Esophagus squamous epithelium (tissue), 5 donors: ENCODE measurements at places on chromosomes 1 and 21.

GRCh38 chr21:20944139-20944538 is 54.1 kb upstream of the NCAM2 start:
- no peak for DNase-seq

GRCh38 chr1:117235863-117236465 is 25.2 kb upstream of the VTCN1 start:
- no peak for DNase-seq

GRCh38 chr1:116999596-116999995 is 2.0 kb upstream of the CD101 start:
- no peak for DNase-seq

- DNase-seq = no peak
Measured at GRCh38 chr1:13662493-13662892, 37.5 kb upstream of the PRDM2 start.

GRCh38 chr1:158087320-158087927 is 93.3 kb upstream of the CD1D start:
- no peak for DNase-seq

DNA sequence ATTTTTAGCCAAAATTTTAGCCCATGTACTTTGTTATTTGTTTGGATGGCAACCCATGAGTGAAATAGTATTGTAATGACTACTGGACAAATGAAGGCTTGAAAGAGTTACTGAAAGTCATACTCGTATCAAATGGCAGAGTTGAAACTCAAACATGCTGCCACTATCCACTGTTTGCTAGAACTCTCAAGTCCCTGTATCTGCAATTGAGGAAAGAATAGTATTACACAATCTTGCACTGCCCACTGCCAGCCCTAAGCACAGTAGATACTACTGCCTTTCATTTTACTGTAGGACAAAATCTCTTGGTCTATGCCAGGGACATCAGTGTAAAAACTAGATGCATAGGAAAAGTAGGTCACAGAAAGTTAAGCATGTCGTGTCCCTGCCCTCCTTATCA is 581.1 kb upstream of the PLXNA2 start:
- no peak for DNase-seq

DNA sequence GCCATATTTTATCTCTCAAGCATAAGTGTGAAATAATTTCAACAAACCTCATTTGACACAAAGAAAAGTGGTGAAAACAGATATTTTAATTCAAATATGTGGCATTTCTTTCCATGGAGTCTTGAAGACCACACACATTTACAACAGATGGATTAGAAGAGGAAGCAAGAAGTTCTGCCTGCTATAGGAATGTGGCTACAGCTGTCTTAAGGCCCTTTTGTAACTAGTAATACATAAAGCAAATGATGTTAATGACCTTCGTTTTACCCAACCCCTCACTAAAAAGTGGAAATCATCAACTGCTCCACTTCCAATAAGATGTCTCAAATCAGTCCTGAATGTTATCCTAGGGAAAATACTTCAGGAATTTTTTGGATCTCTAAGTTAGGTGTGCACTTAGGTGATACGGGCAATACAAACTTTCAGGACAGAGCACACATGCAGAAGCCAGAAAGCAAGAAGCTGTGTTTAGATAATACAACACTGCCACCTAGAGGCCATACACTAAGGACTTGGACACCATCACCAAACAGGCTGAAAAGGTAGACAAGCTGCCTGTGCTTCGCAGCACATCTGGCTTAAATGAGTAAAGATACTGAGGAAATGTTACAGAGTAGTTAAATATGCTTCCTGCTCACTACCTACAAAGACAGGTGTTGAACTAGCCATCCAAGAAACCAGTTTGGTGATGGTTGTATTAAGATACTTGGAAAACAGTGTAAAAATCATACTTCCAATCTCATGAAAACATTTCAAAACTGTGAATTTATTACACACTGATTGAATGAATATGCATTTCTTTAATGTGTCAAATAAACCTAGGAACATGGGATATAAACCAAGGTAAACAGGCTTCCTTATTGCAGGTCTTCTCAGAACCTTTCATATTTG is 24.4 kb downstream of the RRAGC start:
- no peak for DNase-seq

DNA sequence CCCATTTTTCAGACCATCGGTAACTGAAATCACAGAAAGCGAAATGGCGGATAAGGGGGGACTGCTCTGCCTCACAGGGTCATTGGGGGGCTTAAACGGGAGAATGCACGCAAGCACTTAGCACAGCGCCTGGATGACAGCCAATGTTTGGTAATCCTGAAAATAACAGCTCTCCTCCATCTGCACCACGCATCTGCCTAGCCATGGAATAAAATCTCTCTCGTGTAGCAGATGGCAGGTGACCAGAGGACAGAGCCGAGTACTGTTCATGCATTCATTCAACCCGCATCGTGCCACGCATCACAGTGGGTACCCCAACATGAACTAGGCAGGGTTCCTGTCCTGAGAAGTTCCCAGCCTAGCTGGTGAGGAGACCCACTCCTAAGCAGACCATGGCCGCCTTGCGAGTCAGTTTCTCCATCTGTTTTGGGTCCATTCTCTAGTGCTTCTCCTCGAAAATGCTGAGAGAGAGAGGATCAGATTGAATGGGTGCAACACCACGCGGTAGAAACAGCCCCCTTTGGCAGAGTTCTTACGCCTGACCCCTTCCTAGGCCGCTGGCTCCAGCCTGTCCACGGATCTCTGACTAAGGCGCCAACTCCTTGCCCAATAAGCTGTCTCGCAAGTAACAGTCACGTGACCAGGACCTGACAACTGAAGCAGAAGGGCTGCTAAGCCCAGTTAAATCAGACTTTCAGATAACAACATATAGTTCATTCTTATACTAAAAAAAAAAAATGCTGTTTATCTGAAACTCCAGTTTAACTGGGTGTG is 7.3 kb downstream of the SLC1A7 start:
- DNase-seq = no peak

- no peak for DNase-seq
Measured at GRCh38 chr1:38522915-38523567, 336.5 kb downstream of the RRAGC start.

DNA sequence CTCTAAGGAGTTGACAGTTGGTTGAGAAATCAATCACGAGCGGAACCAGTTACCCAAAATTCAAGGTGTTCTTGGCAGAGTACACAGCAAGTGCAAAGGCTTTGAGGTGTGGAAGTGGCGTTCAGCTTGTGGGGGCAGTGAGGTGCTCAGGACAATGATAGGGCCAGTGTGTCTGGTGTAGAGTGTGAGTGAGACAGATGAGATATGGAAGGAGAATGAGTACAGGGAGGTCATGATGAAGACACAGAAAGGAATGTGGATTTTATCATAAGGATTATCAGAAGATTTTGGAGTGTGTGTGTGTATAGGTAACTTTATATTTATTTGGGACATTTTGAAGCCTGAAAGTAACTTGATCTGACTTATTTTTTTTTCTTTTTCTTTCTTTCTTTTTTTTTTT is 40.9 kb downstream of the IFI44 start:
- DNase-seq = no peak

GRCh38 chr1:241503444-241503843 is 16.1 kb downstream of the FH start:
- DNase-seq = no peak

DNA sequence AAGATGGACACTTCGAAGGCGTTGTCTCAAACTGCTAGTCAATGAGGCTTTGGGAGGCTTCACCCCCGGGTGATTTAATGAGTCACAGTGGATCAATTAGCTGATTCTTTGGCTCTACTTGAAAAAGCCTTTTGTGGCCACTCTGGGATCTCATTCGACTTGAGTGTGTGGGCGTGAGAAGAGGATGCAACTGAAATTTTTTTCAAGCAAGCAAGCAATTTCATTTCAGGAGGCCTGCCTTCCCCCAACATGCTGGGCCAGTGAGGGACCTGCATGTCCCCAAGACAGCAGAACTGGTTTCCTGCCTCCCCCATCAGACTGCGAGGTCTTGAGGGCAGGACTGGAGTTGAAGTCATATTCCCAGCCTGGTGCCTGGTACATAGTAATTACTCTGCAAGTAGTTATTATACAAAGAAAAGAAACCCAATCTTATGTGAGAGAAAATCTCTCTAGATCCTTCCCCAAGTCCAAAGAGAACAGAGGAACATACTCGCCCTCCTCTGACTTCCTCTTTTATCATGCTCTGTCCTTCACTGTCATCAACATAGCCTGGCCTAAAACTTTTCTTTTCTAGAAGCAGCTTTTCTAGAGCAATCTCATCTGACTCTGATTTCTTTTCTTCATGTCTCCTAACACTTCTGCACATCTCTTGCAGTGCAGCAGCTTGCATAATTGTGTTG is 22.7 kb downstream of the SYT6 start:
- DNase-seq = no peak

DNA sequence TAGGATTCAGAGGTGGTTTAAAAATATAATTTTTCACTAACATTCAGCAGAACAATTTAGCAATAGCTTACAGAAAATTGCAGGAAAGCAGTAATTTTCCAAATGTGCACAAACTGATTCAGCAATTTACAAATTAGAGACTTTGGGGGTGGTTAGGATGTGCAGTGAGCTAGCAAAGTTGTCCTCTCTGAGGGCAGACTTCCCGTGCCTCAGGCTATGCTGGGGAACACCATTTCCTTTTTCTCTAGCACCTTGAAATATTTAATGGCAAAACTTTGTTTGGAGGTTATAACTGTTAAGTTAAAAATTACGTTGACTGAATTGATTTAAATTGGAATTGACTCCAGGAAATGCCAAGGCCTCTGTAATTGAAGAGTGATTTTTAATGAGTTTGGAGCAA is 258.9 kb downstream of the PTBP2 start:
- DNase-seq = no peak

GRCh38 chr1:83588140-83588539 is 410.8 kb downstream of the TTLL7 start:
- DNase-seq = no peak

DNA sequence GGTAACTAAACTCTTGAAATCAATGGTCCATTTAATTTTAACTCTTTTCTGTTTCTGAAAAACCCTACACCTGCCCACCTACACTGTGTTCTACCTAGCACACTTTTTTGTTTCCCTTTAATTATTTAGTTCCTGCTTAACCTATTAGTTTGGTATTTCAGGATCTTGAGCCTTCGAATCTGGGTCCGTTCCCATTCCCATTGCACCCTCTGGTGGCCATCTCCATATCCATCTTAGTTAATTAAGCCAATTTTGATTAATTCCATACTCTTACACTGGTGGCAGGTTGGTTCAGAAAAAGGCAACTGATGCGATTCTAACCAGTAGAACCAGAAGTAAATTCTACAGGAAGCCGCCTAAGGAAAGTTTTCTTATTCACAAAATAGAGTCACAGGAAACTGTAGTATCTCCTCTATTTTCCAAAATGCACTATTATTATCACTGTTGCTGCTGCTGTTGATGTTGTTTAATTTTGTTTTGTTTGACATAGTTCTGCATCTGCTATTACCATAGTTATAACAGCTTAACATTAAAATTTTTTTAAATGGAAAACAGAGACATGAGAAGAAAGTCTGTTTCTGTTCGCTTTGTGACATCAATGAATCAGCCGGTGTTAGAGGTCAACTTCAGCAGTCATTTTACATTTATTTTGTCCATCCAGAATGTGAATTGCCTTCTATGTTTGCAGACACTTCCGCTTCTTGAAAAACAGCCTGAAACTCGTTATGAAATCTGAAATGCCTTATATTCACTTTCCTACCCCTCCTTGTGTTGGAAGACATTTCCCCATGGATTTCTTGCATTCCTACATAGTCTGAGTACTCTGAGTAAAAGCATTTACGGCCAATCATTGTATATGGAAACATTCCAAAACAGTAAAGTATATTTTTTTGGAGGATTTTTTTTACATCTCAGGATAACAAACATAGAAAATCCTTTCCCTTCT is 115.5 kb upstream of the NCAM2 start:
- DNase-seq = no peak

- no peak for DNase-seq
Measured at GRCh38 chr1:160460214-160460642, 59.9 kb downstream of the VANGL2 start.

- no peak for DNase-seq
Measured at GRCh38 chr1:206714331-206715058, 29.8 kb downstream of the MAPKAPK2 start.

- no peak for DNase-seq
Measured at GRCh38 chr21:38495696-38496095, 2.6 kb downstream of the ERG start.

DNA sequence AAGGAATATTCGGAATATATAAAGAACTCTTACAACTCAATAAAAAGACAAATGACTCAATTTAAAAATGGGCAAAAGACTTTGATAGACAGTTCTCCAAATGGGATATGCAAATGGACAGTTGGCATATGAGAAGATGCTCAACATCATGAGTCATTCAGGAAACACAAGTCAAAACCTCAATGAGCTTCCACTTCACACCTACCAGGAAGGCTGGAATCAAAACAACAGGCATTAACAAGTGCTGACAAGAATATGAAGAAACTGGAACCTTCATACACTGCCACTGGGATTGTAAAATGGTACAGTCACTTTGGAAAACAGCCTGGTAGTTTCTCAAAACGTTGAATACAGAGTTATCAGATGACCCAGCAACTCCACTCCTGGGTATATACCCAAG is 17.2 kb downstream of the PGBD5 start:
- no peak for DNase-seq

GRCh38 chr1:18661404-18662285 is 31.0 kb downstream of the PAX7 start:
- no peak for DNase-seq

DNA sequence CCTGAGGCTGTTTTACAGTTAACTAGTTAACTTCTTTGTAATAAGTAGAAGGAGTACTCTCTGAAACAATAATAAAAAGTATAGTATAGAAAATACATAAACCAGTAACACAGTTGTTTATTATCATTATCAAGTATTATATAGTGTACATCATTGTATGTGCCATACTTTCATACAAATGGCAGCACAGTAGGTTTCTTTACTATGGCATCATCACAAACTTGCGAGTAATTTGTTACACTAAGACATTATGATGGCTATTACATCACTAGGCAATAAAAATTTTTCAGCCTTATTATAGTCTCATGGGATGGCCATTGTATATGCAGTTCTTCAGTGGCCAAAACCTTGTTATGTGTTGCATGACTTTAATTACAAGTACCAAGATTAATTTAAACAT is 1376.5 kb upstream of the ADGRL2 start:
- no peak for DNase-seq

GRCh38 chr1:30521261-30521865 is 202.0 kb downstream of the MATN1 start:
- no peak for DNase-seq

- no peak for DNase-seq
Measured at GRCh38 chr1:214004014-214004413, 16.2 kb downstream of the PROX1 start.

- no peak for DNase-seq
Measured at GRCh38 chr1:77542813-77543420, 139.5 kb downstream of the ZZZ3 start.

DNA sequence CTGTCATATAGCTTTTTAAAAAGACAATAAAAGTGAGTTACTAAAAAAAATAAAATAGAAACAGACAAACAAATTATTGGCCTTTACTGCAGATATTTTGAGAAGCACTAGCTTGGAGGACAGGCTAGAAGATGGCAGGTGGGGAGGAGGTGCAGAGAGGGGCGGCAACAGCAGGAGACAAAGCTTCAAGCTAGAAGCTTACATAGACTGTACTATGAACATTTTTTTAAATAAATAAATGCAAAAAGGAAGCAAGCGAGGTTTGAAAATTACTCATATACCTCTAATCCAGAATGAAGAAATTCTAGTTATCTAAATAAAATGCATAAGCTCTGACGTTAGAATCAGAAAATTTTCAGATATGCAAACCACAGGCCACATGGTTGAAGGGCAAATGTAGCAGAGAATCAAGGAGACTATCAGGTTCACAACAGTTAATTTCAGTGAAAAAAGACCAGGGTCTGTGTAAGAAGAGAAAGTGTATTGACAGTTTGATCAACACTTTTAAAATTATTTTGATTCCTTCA is 54.9 kb downstream of the NRIP1 start:
- no peak for DNase-seq

- no peak for DNase-seq
Measured at GRCh38 chr1:235697508-235697907, 47.9 kb upstream of the GNG4 start.
